Right atrium auricular region (tissue), 2 donors: ENCODE measurements at places on chromosomes 13 and 19. TPM values are rescaled to one million over a fixed set of nuclear protein-coding genes. Genes with fewer than 3 reads are reported as not detected.
A peak's percentile ranks its signal among the peaks of the same experiment; 100 is the strongest.

The GFY gene
- not detected for total RNA-seq

The ZNF575 gene
- total RNA-seq, result not detected

DNA sequence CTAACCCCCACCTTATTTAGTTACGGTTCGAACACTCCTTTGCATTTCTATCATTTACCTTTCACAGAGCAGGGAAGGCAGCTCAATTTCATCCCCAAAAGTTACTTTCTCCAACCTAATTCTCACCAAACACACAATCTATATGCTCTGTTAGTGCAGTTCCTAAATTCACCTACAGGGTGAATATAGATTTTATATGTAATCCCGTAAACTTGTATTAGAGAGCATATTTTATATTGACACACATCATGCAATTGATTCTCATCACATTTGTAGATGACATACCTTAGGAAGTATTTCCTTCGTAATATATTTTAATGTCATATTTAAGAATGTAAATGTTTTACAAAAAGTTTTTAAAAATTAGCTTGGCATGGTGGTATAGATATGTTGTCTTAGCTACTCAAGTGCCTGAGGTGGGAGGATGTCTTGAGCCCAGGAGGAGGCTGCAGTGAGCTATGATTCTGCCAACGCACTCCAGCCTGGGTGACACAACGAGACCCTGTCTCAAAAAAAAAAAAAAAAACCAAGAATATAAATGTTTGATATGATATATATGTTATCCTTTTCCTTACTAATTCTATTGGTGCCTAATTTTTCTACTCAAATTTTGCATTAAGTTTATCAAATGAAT lies 57.3 kb upstream of the TNFRSF19 start:
- DNase-seq, result no peak

DNA sequence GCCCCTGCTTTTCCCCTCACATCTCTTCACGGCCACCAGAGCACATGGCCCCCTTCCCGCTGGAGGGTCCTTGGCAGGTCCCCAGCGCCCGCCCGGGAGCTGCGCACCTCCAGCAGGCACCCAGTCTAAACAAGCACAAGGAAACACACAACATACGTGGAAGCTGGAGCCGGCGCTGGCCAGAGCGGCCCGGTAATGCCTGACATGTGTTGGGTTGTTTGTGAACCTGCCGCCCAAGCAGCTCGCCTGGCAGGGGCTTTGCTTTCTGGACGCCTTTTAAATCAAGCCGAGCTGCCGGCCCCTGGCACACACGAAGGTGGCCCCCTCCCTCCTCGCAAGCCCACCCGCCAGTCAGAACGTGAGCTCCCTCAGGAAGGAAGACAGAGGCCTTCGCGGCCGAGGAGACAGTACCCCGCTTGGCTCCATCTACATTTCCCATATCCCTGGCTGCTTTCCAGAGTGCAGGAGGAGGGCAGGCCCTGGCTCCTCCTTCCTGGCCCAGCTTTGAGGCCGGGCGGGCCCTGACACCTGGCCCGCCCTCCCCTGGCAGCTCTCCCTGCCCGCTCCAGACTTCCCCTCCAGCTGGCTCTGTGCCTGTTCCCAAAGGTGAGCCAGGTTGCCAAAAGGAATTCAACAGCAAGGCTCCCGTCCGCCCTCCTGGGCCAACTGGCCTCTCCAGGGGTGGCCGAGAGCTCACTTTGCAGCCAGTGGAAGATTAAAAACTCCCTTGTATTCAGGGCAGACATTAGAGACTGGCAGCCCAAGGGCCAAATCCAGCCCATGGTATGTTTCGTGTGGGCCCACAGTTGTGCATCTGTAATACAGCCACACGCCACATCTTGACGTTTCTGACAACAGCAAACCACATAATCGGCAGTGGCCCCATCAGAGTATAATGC lies 28.7 kb downstream of the COMP start:
- no peak for DNase-seq

DNA sequence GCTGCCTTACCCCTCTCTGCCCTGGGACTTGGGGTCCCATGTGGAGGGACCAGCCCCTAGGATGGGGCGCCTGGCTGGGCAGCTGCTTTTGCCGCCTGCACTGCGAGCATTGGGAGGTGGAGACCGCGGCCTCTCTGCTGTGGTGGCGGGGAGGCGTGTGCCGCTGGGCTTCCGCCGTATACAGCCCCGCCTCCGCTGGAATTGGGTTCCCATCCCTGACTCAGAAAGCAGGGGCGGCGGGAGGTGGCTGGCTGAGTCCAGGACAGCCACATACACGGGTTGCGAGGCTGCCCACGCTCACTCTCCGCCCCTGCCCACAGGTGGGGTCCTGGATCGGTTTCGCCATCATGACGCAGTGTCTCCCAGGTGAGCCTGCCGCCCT lies 6.6 kb downstream of the NDUFB7 start:
- DNase-seq, result no peak

DNA sequence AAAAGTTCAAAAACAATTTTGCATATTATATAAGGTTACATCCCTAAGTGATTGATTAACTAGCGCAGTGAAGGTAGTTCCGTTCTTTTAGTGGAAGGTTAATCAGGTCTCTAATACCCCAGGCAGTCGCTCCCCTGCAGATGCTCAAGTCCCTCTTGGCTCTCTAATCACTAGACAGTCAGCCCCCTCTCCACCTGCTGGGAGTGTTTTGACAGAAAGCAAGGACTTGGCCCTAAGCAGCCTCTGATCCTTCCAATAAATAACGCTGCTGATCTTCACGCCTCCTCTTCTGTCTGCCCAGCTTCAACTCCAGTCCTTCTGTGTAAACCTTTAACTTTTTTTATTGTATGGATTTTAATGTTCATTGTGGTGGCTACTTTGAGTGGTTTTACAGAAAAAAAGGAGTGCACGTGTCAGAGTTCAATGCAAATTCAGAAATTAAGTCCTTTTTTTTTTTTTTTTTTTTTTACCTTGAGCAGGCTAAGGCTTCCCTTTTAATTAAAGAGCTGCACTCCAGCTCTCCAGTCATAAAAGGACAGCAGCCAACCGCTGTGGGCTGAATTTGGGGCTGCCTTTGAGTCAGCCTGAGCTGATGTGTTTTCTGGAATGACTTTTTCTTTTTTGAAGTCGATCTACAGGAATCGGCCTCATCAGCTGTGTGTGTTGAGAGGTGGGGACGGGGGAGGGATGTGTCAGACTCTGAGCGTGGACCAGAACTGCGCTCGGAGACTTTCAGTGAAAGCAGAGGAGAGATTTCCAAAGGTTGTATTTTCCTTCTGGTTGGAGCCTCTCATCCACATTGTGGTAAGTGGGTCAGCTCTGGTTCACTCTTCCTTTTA lies 33.8 kb upstream of the MYO16 start:
- DNase-seq, result no peak

DNA sequence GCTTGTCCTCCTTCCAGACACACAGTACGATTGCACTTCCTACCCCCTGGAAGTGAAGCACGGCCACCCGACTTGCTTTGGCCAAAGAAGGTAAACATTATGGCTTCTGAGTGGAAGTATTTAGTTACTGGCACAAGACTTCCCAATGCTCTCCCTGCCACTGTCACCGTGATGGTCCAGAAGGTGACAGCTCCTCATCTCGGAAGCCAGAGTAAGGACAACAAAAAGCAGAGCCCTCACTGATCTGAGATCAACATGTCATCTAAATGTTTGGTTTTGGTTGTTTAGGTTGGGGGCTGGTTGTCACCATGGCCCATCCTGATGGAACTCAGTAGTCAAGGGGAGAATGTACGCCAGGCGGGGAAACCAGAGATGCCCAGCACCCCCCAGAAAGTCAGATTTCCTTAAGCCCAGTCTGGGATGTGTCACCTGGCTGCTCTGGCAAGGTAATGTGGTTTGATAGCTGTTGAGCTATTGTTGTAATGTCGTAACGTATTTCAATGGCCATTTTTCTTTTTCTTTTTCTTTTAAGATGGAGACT lies 170.1 kb upstream of the ZNF536 start:
- no peak for DNase-seq

GRCh38 chr13:45162821-45163220 lies 38.0 kb downstream of the KCTD4 start:
- DNase-seq, result no peak

GRCh38 chr19:45163751-45164460 lies 3.1 kb upstream of the NKPD1 start:
- DNase-seq, result no peak

DNA sequence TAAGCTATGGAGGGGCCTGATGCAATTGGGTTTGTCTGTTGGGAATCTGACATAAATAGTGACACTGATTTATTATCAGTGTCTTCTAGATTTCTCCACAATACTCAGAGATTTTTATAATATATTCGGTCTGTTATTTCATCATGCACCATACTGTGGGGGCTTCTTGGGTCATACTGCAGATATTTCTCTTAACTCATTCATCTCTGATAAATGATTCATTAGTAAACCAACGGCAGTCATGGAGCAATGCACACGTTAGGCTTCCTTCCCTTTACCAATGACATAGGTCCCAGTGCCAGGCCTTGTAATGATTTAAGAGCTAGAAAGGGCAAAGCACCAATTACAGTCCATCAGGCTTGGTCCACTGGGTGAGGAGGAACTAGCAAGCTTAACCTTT lies 53.6 kb downstream of the FAM216B start:
- no peak for DNase-seq

The STARD13 gene
- 21.6 TPM for total RNA-seq

The LILRA1 gene
- total RNA-seq, result 0.47 TPM

The SRRM5 gene
- 0.28 TPM for total RNA-seq

DNA sequence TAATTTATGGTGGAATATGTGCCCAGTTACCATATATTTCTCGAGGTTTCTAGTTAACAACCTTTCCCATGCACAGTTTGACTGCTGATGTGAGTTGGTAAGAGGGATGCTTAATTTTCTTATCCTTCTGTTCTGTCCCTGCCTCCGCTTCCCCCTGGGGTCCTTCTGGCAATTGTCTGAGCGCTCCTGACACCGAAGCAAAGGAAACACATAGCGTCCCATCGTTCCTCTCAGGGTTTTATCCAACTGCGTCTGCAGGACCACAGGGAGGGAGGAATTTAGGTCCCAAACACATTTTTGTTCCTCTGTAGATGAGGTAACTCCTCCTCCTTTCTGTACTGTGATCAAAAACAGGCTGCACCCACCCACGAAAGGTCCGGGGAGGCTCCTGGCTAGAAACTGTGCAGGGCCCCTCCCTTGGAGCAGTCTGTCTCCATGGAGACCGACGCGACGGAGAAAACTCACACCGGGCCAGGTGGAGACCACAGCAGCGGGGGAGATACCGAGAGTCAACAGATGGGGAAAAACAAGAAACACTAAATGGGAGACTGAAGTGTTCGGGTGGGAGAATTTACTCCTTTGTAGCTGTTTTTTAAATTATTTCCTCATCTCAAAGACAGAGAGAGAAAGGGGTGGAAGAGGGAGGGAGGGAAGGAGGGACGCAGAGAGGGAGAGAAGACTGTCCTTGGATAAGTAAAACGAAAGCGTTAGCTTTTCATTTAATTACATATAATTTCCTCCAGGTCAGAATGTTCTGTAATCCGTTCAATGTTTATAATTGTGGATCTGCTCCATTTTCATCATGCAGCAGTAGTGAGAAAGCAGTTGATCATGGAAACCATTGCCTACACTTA lies 191.8 kb upstream of the NBEA start:
- peak; percentile 71 for DNase-seq

The ZNF541 gene
- 0.20 TPM for total RNA-seq

The SHKBP1 gene
- total RNA-seq, result 35.6 TPM
